CD4-positive, alpha-beta T cell treated with Interferon gamma for 1 hour (primary cell): ENCODE measurements at places on chromosomes 2 and 18.

GRCh38 chr2:191597186-191597751 is 80.7 kb upstream of the NABP1 start:
- no peak for DNase-seq

- DNase-seq = no peak
Measured at GRCh38 chr2:170822290-170823087, 5.8 kb downstream of the GAD1 start.

DNA sequence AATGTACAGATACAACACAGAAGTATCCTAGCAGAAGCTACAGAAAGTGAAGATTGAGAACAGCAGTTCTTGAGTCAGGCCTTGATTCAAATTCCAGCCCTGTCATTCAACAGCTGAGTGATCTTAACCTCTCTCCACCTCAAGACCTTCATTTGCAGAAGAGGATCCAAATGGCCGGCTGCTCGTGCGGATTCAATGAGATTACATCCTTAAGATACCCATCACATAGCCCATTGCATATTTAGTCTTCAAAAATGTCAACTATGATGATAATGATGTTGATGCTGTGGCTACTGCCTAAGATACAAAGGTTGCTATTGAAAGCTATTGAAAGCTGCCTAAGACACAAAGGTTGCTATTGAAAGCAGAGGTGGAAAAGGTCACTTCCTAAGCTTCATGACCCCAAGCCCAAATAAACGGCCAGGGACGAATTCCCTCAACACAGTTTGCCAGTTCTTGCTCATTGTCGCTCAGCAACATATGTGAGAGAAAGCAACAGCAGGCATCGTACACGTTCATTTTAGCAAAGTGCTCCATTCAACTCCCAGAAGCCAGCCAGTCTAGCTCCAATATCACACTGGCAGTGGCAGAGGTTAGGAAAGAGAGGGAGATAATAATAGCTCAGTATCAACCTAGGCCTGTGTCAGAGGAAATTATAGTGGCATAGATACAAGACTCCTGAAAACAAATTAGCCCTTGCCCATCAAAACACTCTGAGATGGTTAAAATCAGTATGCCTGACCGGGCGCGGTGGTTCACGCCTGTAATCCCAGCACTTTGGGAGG is 36.1 kb downstream of the MRPL35 start:
- DNase-seq = no peak

DNA sequence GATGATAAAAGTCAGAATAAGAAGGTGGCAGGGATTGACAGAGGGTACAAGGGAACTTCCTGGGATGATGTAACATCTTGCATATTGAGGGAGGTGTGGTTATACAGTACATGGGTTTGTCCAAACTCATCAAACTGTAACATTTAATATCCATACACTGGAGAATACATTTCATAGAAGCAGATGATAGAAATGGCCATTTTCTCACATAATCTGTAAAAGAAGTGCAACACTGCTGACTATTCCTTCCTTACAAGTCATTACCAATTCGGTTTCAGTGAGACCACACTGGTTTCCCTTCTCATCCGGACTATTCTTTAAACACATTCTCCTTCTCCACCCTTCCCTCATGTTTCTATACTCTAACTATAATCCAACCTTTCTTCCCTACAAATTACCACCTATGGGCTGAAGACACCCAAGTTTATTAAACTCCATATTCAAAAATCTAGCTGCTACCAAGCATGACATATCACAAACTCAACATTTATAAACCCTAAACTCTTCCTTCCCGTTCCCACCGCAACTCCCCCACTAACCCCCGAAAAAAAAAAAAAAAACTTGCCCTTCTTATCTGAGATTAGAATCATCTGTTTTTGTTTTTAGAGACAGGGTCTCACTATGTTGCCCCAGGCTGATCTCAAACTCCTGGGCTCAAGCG is 1.6 kb downstream of the COX7A2L start:
- no peak for DNase-seq

GRCh38 chr2:40820319-40820718 is 368.4 kb upstream of the SLC8A1 start:
- no peak for DNase-seq

- DNase-seq = no peak
Measured at GRCh38 chr2:159936471-159936870, 125.9 kb downstream of the PLA2R1 start.

GRCh38 chr18:13381944-13382365 is 163.4 kb downstream of the LDLRAD4 start:
- peak; percentile 77 for DNase-seq

DNA sequence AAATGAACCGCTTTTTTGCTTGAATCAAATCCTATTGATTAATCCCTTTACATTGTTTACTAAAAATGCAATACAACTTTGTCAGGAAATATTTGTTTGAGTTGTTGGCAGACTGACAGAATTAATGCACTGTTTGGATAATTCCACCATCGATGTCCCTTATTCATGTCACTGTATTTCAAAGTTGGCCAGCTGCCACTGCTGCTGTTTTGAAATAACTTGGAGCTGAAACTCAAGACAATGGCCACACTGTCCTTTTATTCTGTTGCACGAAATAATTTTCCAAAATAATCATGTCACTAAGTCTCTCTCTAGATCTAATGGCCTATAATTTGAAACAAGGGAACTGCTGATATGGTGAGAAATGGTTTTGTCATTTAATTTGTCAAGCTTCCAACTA is 55.2 kb upstream of the PAX3 start:
- DNase-seq = no peak

DNA sequence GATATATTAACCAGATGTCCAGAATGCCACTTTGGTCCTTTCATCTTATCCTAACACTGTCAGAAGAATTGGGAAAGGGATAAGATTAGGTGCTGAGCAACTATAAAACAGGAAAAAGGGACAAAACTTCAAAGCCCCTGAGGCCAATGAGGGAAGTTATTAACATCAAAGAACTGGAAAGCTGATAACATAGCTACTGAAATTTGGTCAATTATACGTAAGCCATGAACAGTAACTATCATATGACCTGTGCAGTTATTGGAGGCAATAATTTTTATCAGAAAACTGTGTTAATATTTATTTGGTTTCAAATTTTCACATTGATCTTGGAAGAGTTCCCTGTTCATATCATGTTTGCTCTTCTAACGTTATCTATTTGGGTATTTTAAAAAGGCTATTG is 2.6 kb upstream of the REG3A start:
- no peak for DNase-seq

- DNase-seq = no peak
Measured at GRCh38 chr2:196137271-196137670, 34.1 kb downstream of the STK17B start.

DNA sequence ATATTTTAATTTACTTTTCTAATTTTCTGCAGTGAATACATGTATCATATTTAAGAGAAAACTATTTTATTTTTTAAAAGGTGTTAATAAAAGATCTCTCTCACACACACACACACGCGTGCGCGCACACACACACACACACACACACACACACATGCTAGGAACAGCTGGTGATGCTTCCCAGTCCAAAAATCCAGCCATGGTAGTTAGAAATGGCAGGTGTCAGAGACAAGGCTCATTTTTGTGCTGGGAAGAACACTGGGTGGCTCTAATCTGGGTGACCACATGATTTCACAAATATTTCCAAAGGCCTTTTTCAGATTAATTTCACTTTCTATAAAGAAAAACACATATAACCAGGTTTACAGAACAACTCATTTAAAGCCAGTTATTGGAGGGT is 104.5 kb upstream of the NCK2 start:
- no peak for DNase-seq

DNA sequence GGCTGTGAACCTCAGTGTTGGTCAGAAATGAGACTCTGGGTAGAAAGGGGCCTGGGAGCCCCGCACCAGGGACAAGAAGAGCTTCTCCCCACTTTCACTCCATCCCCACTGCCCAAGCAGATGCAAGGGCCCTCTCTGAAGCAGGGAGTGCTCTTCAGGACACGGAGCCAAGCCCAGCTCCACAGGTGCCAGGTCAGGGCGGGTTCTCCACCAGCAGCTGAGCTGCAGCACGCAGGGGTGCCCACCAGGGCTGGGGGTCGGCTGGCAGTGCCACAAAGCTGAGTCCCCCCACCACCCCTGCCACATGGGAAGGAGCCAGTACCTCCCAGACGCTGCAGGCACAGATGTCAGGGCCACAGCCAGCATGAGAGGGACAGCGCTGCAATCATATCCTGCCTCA is 106.2 kb downstream of the INHBB start:
- no peak for DNase-seq

DNA sequence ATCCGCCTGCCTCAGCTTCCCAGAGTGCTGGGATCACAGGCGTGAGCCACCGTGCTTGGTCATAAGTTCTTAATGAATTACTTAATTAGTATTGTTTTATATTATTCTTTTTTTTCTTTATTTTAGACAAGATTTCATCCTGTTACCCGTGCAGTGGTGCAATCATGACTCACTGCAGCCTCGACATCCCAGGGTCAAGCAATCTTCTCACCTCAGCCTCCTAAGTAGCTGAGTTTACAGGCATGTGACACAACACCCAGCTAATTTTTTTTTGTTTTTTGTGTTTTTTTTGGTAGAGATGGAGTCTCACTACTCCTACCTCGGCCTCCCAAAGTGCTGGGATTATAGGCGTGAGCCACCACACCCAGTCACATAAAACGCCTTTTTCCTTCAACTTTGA is 17.3 kb downstream of the C2orf42 start:
- DNase-seq = no peak

DNA sequence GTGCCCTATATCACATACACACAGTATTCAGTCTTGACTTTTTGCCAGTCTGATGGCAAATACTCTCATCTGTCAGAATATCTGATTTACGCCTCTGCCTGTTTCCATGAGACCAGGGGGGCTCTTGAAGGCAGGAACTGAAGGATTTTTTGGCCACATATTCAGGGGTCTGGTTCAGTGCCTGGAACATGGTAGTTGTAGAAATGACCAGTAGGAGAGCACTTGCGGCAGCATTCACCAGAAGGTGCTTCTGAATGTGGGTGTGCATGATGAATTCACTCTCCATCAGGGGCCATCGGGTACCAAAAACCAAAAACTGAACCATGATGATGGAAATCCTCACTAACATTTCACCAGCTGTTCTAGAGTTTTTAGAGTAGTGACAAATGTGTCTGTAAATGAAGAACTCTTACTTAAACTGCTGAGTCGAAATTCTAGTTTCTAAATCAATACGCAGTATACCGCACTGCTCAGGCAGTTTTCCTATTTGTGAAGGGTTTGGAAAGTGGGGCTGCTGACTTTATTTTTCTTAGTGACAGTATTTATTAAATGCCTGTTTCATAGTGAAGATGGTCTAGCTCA is 54.6 kb downstream of the MERTK start:
- DNase-seq = no peak

DNA sequence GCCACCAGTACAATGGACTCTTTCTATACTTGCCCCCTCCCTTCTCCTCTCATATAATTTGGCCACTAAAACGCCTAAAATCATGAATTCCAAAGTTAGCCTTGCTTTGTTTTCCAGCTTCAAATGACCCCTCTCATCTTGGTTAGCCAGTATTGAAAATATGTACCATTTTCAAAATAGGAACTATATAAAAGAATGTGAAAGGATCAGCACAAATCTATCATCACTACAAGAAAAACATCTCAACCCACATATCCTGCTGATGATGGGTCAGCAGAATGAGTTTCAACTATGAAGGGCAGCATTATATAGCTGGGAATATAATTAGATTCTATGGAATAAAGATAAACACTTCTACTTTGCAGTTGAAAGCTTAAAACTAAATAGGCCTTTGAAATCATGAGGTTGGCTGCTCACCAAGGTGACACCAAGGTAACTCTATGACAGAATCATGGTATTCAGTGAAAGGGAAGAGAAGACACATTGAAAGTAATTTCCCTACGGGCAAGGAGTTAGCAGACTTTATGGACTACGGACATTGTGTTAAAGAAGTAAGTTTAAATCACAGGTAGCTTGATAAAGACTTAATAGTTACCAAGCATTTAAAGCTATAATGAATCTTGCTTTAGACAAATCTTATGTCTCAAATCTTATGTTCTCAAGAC is 873.0 kb downstream of the CPS1 start:
- DNase-seq = no peak

- DNase-seq = no peak
Measured at GRCh38 chr18:13447621-13448334, 229.2 kb downstream of the LDLRAD4 start.

GRCh38 chr2:99818842-99819241 is 323.5 kb downstream of the AFF3 start:
- DNase-seq = no peak

DNA sequence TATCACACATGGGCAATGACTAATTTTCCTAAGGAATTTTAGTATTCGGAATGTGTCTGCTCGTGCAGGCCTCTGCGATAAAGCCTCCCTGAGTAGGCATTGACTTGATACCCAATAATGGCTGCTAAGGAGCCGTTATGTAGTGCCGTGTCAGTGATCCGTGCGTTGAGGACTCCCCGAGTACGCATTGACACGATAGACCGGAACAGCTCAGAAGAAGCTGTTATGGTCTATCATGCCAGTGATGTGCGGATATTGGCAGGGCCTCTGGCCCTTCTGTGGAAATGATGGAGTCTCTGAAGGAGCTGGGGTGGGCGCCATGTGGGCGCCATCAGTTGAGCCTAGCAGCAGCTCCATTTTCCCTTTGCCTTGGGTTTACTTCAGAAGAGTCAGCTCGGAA is 29.1 kb downstream of the ZEB2 start:
- DNase-seq = no peak

DNA sequence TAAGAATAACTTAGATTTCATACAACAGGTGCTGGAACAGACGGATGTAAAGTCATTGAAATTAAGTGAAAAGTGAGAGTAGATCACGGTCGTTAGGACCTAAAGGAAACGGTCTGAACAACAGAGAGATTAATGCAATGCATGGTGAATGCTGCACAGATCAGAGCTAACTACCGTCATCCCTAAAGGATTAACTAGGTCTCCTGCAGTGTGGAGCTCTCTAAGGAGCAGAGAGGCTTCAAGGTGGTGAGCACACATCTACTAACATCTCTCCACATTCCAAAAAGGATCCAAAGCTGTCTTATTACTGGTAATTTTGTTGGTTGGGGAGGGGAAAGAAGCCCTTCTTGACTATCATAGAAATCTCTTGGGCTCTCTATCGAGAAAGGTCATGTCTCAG is 75.3 kb downstream of the CABYR start:
- no peak for DNase-seq

- DNase-seq = no peak
Measured at GRCh38 chr2:152355409-152355831, 20.4 kb downstream of the FMNL2 start.

DNA sequence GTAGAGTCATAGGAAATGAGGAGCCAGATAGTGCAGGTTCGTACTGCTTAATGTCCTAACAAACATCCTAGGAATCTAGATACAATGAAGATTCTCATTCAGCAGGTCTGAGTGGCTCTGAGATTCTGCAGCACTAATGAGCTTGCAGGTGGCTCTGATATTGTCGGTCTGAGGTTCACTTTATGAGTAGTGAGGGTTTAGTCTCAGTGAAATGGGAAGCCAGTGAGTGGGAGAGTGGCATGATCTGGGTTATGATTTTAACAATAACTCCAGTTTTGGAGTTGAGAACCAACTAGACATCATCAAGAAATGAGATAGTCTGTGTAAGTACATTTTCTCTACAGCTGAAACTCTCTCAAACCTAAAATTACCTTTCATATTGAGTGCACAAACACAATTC is 166.8 kb upstream of the SP5 start:
- no peak for DNase-seq

GRCh38 chr2:30872797-30873196 is 65.6 kb upstream of the CAPN13 start:
- no peak for DNase-seq

- DNase-seq = no peak
Measured at GRCh38 chr2:108385411-108386071, 7.8 kb downstream of the SULT1C4 start.
